ENCODE measurements at places on chromosomes 3 and 15. TPM values are rescaled to one million over a fixed set of nuclear protein-coding genes. Genes with fewer than 3 reads are reported as not detected.

- no peak for DNase-seq
Measured at GRCh38 chr3:115595611-115596275, 27.6 kb upstream of the GAP43 start.

The SI gene
- total RNA-seq: not detected

DNA sequence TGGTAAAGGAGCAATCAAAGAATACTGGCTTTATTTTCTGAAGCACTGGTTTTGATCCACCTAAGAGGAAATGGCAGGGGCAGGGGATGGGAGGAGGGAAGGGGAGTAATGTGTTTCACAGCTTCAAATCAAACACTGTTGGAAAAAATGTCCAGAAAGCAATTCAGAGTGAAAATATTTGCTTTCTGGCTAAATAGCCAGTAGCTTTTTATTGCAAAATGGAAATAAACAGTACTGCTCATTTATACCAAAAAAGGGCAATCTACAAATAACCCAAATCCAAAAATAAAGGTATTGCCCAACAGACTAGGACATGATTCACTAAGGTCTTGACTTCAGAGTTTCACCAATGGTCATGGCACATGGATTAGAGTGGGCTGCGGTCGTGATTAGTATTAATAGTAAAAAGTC is 279.3 kb upstream of the THBS1 start:
- DNase-seq: no peak

- no peak for DNase-seq
Measured at GRCh38 chr3:106881186-106881585, 496.1 kb upstream of the CCDC54 start.

DNA sequence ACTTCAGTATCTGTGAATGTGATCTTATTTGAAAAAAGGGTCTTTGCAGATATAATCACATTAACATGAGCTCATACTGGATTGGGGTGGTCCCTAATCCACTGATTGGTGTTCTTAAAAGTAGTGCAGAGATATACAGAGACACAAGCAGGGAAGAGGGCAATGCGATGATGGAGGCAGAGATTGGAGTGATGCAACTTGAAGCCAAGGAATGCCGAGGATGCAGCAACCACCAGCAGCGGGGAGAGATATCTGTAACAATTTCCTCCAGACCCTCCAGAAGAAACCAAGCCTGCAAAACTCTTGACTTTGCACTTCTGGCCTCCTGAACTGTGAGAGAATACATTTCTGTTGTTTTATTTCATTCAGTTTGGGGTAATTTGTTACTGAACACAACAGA is 171.0 kb upstream of the MBNL1 start:
- no peak for DNase-seq

DNA sequence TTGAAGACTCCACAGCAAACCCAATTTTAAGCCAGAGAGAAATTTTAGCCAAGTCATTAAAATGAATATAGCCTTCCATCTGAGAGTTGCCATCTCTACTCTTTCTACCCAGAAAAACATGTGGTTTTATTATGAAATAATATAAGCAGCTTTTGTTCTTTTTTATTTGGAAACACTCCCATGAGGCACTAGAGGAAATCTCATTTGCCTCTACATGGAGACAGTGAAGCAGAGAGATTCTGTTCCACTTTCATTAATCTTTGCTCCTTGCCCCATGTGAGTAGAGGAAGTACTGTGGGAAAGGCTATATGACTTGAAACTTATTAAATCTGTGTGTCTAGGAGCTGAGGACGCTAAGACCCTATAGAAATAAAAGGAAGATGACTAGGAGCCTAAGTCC is 111.1 kb downstream of the P3H2 start:
- no peak for DNase-seq

GRCh38 chr3:31629054-31629453 is 96.3 kb downstream of the STT3B start:
- DNase-seq: no peak

DNA sequence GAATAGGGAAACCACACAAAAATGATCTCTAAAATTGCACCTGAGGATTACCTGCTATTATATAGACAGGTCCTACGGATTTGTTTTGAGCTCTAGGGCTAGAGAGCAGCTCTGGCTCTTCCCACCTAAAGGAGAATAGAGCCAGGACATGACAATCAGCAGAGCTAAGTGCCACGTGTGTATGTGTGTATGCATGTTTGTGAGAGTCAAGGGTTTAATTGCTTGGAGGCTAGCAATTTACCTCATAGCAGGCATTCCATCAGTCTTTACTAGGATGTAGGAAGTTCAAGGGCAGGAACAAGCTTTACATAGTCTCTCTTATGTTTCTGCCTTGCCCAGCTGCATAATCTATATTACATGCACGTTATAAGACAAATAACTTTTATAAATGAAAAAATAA is 498.2 kb downstream of the NSUN3 start:
- no peak for DNase-seq

The GRIP2 gene
- total RNA-seq: 3.0 TPM

GRCh38 chr3:121996441-121996840 is 25.6 kb downstream of the ILDR1 start:
- DNase-seq: no peak

- peak; percentile 59 for DNase-seq
Measured at GRCh38 chr15:34582461-34583371, 735 bp downstream of the GOLGA8B start.

The NPAP1 gene
- 0.19 TPM for total RNA-seq

The CAMK2N2 gene
- total RNA-seq: 0.31 TPM

The KBTBD13 gene
- 0.06 TPM for total RNA-seq

- peak; percentile 83 for DNase-seq
Measured at GRCh38 chr15:60397772-60398445, at the start of gene ANXA2. Gene ANXA2 (minus strand): TSS chr15:60397986. CDS start chr15:60386075, 11,911 bp downstream.

GRCh38 chr3:30598668-30599545 is 7.5 kb upstream of the TGFBR2 start:
- DNase-seq: no peak

- DNase-seq: no peak
Measured at GRCh38 chr3:64760258-64760657, 72.5 kb upstream of the ADAMTS9 start.

- DNase-seq: no peak
Measured at GRCh38 chr3:170397685-170398084, 21.0 kb upstream of the CLDN11 start.

DNA sequence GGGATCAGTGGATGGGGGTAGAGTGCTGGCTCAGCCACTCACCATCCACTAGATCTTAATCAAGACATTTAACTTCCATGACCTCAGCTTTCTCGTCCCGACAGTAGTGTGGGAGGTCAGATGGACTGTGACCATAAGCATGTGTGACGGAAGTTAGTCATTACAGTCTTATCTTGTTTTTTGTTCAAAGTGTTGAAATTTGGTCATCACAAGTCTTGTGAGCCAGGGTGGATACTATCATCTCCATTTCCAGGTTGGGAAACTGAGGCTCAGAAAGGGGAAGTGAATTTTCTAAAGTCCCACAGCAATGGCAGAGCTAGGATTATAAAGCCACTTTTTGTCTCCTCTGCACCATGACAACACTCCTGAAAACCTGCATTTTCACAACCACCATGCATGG is 32.0 kb upstream of the ITGA11 start:
- no peak for DNase-seq

DNA sequence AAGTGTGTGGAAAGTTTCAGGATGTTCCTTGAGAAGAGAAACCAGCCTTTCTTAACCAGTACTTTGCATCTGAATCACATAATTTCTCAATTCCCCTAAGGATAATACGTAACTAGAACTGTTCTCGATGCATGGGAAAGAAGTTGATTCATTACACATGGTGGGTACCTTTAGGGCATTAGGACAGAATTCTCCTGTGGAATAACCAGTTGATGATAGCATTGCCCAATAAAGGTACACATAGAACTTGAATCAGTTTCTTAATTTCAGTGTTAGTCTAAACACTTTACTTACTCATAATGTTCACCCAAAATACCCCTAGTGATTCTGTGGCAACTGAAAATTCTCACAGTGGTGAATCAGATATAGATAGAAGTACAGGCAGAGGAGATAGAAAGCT is 1030.9 kb downstream of the ROBO1 start:
- DNase-seq: no peak

The SERPINI2 gene
- not detected for total RNA-seq

DNA sequence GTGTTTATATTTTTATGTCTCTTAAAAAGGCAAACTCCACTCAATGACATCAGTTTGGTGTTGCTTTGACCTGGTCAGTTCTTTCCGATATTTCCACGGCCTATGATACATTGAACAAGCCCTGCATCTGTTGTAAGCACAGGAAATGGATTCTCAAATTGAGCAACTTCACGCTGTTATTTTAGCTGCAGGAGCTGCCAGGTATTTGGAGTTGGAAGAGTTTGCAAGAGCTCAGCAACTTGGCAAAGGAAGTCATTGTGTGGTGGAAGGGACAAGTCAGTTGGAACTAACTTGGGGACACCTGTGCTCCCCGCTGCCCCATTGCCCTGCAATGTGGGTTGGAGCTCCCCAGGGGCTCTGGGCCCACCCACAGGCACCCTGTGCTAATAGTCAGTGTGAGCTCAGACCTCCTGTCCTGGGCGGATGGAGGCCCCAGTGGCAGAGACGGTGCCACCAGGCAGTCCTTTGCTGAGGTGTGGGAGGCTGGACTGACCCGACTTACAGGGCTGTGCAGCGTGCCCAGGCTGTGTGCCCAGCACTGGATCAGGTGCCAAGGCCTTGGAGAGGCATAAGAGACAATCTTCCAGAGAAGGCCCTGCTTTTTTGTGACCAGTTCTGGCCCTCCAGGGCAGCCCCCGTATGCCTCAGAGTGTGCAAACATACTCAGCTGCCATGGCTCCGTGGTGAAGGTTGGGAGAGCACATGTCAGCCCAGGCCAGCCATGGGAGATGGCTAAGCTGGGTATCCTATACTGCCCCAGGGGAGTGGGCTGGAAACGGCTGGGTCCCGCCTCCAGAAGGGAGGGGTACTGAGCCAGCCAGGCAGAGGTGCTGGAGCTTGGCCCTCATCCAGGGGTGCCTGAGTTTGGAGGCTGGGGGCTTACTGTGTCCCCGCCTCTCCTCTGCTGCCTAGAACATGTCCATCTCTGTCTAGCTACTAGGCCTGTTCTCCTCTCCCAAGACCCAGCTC is 43.5 kb downstream of the KY start:
- DNase-seq: no peak

DNA sequence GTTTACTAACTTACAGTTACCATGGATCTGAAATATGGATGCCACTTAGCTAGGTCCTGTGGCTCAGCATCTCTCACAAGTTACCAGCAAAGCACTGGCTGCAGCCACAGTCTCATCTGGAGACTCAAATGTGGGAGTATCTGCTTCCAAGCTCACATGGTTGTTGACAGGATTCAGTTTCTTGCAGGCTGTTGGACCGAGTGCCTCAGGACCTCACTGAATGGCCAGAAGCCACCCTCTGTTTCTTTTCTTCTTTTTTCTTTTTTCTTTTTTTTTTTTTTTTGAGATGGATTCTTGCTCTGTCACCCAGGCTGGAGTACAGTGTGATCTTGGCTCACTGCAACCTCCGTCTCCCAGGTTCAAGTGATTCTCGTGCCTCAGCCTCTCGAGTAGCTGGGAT is 20.1 kb upstream of the AMOTL2 start:
- DNase-seq: no peak

GRCh38 chr3:170500462-170500861 is 81.8 kb downstream of the CLDN11 start:
- DNase-seq: no peak

GRCh38 chr3:18732474-18732873 is 307.3 kb upstream of the SATB1 start:
- DNase-seq: no peak

- no peak for DNase-seq
Measured at GRCh38 chr15:72785432-72785831, 1.9 kb upstream of the ADPGK start.

- DNase-seq: no peak
Measured at GRCh38 chr15:40489274-40490175, 18.7 kb downstream of the CHST14 start.

- no peak for DNase-seq
Measured at GRCh38 chr3:4302747-4303146, 422 bp upstream of the SETMAR start.

The SLCO3A1 gene
- 59.4 TPM for total RNA-seq

The GCSAM gene
- total RNA-seq: 0.88 TPM

- no peak for DNase-seq
Measured at GRCh38 chr3:77079988-77080610, 40.2 kb downstream of the ROBO2 start.

DNA sequence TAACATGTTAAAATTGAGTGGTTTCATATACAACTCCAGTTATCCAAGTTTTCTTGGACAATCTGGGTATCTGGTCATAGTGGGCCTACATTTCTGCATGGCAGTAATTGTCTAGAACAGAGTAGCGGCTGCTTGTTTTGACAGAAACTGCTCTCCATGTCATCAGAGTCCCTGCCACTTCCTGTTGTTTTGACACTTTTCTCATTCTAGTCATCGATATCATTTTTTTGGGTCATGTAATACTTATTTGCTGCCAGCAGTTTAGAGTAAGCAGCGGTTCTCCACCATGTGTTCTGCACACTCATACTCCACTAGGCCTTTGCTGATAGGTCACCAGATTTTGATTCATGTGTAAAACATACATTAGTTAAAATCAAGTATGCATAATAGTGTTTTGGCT is 81.5 kb downstream of the SLC25A26 start:
- no peak for DNase-seq

- DNase-seq: no peak
Measured at GRCh38 chr3:79018265-79018664, 749.5 kb downstream of the ROBO1 start.
